Astrocyte of the hippocampus (primary cell): ENCODE measurements at places on chromosomes 16 and 17.
A peak's percentile ranks its signal among the peaks of the same experiment; 100 is the strongest.

GRCh38 chr16:56776562-56776961 is 46.6 kb downstream of the NUP93 start:
- DNase-seq, result peak; percentile 63

GRCh38 chr16:49615576-49615975 is 240.3 kb downstream of the ZNF423 start:
- no peak for DNase-seq

GRCh38 chr17:4492721-4493561 is 5.7 kb upstream of the SPNS2 start:
- DNase-seq, result peak; percentile 55

DNA sequence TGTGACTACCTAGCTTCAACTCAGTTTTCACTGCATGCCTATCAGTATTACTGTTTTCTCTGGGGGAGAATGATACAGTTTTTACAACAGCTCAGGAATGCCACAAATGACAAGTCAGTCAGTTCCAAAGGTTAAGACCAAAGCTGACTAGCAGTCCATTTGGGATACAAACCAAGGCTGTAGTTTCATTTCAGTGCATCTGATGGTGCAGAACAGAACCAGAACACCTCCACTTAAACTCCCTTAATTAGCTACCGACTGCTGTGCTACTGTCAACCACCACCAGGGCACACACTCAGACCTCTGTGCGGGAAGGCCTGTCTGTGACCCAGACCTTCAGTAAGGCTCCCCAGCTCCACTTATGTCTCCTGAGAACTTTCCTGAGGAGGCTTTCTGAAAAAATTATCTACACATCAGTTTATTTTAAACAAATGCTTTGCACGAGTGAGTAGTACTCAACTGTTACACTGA is 20.4 kb downstream of the NFE2L1 start:
- peak; percentile 40 for DNase-seq

- no peak for DNase-seq
These were observed 68.3 kb upstream of the TANC2 start for GRCh38 chr17:62897706-62898105.

GRCh38 chr17:40675905-40676304 is 10.9 kb upstream of the KRT222 start:
- DNase-seq, result no peak

DNA sequence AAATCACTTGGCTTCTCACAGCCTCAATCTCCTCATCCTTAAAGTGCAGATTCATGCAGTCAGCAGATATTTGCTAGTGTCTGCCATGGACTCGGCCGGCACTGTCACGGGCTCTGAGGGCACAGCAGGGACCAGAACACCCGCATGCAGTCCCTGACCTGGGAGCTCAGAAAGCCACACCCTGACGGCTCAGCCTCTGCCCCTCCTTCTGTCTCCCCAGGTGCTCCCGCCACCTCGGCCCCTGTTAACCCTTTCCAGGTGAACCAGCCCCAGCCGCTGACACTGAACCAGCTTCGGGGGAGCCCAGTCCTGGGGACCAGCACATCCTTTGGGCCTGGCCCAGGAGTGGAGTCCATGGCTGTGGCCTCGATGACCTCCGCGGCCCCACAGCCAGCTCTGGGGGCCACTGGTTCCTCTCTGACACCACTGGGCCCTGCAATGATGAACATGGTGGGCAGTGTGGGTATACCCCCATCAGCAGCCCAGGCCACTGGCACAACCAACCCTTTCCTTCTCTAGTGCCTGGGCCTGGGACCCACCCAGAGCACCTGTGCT is 28.7 kb downstream of the B9D1 start:
- DNase-seq, result no peak

DNA sequence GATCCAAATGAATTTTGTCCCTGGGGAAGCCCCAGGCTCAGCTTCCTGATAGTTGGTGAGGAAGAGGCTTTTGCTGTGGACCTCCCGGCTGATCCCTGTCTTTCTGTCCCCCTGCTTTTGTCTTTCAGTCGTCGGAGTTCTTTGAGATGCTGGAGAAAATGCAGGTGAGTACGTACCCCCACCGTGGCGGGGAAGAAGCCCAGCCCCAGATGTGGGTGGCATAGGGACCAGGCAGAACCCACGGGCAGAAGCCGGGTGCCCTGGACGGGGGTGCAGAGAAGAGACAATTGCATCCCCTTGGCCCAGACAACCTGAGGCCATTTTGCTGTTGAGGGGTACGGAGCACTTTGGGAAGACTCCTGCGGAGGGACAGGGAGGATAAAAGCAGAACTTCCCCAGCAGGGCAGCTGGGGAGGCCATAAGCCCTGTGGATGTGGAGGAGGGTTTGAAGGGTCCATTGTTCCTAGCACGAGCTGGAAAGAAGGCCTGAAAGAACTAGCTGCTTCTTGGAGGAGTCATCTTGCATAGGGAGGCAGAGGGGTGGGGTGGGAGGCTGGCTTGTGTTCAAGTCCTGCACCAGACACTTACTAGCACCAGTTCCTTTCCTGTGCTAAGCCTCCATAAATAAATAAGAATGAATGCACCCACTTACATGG is 105.6 kb downstream of the OR1D5 start:
- peak; percentile 53 for DNase-seq

- DNase-seq, result no peak
These were observed 121.4 kb upstream of the CORO6 start for GRCh38 chr17:29744121-29744520.

- no peak for DNase-seq
These were observed 8.0 kb downstream of the OSBPL7 start for GRCh38 chr17:47813512-47814031.

DNA sequence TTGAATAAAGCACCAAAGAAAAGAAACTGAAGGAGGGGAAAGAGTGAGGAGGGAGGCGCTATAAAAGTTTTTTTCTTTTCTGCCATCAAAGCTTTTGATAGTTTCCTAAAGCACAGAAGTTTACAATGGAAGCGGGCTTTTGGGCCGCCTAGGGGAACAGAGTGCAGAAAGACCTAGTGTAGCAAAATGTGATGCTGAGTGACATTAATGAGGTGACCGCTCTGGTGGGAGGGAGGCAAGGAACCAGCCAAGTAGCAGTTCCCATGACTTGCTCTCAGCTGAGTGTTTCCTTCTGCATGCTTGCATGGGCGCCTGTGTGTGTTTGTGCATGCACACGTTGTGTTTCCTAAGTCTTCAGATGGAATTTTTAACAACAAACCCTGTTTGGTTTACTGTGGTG is 15.5 kb downstream of the MSI2 start:
- peak; percentile 87 for DNase-seq

- DNase-seq, result no peak
These were observed 270.5 kb upstream of the SDK2 start for GRCh38 chr17:73914536-73915274.

- no peak for DNase-seq
These were observed 2.5 kb upstream of the PER1 start for GRCh38 chr17:8154608-8155155.

DNA sequence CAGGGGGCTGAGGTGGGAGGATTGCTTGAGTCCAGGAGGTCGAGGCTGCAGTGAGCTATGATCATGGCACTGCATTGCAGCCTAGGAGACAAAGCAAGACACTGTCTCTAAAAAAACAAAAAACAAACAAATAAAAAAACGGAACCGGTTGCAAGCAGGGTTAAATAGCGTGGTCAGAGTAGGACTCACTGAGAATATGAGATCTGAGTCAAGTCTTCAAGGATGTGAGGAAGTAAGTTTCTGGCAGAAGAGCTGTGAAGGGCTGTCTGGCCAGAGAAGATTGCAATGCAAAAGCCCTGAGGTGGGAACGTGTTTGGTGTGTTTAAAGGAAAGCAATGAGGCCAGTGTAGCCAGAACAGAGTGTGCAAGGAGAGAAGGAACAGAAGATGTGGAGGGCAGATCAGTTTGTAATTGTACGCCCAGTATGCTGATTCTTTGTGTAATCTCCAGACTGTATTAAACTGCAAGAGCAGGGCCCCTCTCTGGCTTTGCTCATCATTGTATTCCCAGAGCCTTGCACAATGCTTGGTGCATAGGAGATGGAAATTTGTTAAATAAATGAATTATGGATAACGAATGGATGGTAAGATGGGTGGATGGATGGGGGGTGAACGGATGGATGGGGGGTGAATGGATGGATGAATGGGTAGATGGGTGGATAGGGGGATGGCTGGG is 6.3 kb downstream of the G6PC1 start:
- no peak for DNase-seq

- no peak for DNase-seq
These were observed 307.0 kb upstream of the IRX5 start for GRCh38 chr16:54623636-54624035.

GRCh38 chr16:54847207-54847606 is 83.5 kb upstream of the IRX5 start:
- peak; percentile 1 for DNase-seq

GRCh38 chr16:8852534-8852933 is 16.3 kb downstream of the CARHSP1 start:
- peak; percentile 4 for DNase-seq

DNA sequence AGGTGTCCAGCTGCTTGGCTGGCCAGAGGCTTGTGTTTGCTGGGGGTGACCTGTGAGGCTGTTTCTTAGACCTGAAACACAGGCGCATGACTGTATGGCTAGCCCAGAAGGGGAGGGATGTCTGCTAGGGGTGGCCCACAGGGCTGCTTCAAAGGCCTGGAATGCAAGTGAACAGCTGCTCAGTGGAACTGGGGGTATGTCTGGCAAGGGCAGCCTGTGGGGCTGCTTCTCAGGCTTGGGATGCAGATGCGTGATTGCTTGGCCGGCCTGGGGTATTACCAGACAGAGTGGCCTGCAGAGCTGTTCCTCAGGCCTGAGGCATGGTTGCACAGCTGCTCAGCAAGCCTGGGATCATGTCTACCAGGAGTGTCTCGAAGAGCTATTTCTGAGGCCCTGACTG is 20.5 kb downstream of the TANC2 start:
- DNase-seq, result no peak

DNA sequence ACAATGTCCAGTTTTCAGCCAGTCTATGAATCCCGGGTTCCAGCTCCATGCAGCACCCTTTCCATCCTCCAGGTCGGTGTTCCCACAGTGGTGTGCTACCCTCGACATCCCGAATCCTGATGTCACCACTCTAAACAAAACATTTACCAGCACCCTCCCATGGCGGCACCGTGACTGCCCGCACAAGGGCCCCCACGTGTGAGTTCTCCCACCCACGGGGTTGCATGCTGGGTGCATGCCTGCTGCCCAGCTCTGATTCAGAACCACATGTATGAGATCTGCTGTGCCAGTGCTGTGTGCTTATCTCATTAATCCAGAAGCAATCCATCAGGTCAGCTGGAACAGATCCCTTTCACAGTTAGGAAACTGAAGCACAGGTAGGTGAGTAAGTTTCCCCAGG is 57.4 kb downstream of the C16orf78 start:
- no peak for DNase-seq

GRCh38 chr16:62102588-62102987 is 66.3 kb upstream of the CDH8 start:
- no peak for DNase-seq

DNA sequence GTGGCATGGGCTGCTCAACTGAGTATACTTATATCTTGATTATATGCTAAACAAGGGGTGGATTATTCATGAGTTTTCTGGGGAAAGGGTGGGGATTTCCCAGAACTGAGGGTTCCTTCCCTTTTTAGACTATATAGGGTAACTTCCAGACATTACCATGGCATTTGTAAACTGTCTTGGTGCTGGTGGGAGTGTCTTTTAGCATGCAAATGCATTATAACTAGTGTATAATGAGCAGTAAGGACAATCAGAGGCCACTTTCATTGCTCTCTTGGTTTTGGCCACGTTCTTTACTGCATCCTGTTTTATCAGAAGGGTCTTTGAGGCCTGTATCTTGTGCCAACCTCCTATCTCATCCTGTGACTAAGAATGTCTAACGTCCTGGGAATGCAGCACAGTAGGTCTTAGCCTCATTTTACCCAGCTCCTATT is 12.0 kb downstream of the PRR11 start:
- peak; percentile 49 for DNase-seq

DNA sequence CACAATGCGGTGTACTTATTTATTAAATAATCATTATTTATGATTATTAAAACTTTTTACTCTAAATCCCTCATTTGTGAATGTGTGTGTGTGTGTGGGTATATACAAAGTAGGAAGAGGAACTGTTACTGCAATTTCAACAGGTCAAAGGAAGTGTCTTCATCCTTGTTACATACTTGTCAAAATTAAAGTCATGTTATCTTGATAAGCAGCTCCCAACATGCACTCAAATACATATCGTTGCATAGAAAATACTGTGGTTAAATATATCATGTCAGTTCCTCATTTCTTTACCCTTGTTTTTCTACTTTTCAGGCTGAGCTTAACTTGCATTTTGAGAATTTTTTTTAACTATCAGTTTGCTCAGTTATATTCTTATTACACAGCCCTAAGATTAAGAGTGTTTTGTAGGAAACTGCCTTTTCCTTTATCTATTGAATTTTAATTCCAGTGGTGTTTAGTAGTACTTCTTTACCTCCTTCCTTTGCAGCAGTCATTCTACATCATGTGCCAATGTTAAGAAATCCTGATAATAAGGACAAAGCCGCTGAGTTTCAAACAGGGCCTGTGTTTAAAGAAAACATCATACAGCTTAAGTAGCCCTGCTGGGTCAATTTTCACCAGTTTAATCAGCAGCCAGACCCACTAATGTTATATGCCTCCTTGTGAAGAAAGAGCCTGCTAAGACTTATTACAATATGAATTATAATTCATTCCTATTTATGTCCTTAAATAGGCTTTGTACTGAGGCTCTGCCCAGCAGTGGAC is 7.2 kb downstream of the EFCAB5 start:
- no peak for DNase-seq

GRCh38 chr17:73641826-73642600 is 2.2 kb downstream of the SDK2 start:
- DNase-seq, result no peak

DNA sequence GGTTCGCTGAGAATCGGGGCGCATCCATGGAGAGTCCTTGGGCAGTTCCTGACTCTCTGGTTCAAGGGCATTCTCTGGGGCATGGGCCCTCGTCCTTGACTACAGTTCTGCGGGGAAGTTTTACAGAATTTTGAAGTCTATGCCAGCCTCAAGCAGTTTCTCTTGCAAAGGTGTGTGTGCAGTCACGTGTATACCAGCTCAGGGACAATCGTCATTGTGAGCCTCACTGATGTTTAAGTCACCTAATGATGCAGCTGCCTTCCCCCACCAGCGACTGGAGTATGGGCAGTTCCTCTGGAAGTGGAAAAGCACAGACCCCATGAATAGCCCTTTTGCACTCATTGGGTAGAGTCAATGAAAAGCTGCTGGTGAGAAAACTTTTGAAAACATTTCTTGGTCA is 1.3 kb downstream of the PLCG2 start:
- no peak for DNase-seq

DNA sequence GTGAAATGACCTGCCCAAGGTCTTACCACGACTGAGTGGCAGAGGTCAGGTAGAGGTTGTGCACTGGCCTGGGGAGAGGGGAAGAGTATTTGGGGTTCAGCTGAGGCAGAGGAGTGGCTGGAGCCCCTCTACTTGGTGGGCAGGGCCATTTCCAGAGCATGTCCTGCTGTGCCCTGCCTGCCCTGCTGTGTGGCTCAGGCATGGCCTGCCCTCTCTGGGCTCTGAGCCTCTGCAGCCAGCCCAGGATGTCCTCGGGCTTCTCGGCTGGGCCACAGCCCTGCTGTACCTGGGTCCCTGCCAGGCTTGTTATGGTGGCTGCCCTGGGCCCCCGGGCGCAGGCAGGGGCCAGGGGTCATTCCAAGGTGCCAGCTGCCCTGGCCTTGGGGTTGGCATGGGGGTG is 19.6 kb downstream of the KCNJ12 start:
- no peak for DNase-seq
